LoVo (cell line): ENCODE measurements at places on chromosomes 16 and 17.

DNA sequence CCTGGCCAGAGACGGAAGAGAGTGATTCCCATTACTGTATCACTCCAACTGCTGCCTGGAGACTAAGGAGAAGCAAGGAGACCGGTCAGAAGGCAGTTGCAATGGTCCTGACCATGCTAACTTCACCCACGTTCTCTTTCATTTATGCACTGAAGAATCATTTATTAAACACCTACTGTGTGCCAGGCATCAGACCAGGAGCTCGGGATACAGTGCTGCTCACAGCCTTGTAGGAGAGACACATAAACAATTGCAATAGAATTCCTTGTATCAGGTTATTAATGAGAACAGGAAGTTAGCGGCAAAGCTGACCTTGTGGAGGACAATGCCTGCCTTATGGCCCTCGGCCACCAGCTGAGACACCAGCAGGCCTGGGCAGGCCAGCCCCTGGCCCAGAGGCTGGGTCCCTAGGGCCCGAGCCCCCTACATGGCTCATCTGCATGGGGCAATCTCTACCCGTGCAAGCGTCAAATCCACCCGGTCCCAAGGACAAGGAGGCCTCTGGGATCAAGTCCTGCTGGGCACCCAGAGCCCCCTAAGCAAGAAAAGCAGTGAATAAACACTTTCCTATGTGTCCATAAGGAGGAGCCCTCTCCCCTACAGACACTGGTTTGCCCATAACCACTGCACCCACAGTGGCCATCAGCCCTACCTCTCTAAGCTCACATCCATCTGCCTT lies 8.6 kb upstream of the ENPP7 start:
- no peak for DNase-seq

DNA sequence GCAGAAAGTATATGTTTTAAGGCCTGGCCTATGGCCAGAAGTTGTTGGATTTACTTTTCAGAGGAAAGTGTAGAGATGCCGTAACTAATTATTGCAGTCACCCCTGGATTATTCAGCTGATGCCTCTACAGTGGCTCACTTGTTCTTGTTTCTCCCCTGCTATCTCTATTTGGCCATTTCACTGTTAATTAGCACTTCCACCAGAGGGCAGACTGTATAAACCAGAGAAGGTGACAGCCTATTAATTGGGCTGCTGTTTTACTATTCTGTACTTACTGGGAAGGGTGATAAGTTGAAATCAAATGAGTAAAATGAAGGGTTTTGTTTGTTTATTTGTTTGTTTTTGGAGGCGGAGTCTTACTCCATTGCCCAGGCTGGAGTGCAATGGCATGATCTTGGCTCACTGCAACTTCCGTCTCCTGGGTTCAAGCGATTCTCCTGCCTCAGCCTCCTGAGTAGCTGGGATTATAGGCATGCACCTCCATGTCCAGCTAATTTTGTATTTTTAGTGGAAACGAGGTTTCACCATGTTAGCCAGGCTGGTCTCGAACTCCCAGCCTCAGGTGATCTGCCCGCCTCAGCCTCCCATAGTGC lies 66.0 kb downstream of the CDK12 start:
- no peak for DNase-seq

- no peak for DNase-seq
Observed at GRCh38 chr17:5069724-5070123, 8.5 kb upstream of the ZFP3 start.

GRCh38 chr17:44108440-44109311 lies 14.8 kb downstream of the HDAC5 start:
- no peak for DNase-seq

GRCh38 chr17:73211745-73212144 lies 18.9 kb downstream of the COG1 start:
- no peak for DNase-seq

DNA sequence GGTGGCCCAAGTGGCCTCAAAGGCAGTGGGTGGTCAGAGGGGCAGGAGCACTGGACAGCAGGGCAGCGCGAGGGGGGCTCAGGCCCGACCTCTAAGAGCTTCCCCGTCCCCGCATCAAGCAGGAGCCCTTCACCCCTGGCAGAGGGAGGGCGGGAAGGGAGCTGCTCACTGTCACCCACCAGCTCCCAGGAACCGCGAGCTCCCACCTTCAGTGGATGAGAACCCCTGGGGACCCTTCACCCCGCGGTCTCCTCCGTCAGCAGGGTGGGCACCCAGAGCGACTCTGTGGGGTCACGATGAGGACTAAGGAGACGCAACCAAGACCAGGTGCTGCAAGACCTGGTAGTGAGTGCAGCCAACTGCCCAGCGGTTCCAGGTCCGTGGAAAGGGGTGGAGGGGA lies 13.6 kb downstream of the CEP131 start:
- no peak for DNase-seq

DNA sequence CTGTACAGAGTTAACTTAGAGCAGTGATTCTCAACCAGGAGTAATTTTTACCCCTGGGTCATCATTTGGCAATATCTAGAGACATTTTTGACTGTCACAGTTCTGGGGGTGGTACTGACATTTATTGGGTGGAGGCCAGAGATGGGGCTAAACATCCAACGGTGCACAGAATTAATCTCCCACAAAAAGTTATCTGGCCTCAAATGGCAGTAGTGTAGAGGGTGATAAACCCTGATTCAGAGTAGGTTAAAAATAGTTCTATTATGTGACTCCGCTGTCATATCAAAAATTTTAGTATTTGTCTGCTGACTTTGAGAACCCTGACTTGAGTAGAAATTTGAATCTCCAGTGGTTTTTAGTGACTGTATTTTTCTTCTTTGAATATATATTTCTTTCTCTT lies 19.1 kb downstream of the VPS35L start:
- no peak for DNase-seq

- no peak for DNase-seq
Observed at GRCh38 chr17:68740555-68741447, 139.6 kb upstream of the FAM20A start.

GRCh38 chr16:15616475-15617165 lies 26.3 kb downstream of the MARF1 start:
- DNase-seq, result no peak

- no peak for DNase-seq
Observed at GRCh38 chr16:81861503-81861902, 82.4 kb downstream of the PLCG2 start.

DNA sequence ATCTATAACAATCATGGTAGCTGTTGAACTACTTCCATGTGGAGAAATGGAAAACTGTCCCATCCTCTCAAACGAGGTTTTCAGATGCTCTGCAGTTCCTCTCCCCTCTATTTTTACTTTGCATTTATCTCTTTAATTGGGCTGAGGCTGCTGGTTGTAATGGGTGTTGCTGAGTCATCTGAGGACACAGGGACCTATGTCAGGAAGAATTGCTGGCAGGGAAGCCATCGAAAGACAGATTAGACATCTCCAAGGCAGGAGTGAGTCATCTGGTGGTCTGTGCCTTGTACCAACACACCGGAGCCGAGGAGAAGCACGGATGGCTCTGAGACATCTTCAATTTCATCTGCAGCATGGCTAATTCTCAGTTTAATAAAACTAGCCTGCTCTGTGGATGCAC lies 394.5 kb downstream of the GRIN2A start:
- no peak for DNase-seq

DNA sequence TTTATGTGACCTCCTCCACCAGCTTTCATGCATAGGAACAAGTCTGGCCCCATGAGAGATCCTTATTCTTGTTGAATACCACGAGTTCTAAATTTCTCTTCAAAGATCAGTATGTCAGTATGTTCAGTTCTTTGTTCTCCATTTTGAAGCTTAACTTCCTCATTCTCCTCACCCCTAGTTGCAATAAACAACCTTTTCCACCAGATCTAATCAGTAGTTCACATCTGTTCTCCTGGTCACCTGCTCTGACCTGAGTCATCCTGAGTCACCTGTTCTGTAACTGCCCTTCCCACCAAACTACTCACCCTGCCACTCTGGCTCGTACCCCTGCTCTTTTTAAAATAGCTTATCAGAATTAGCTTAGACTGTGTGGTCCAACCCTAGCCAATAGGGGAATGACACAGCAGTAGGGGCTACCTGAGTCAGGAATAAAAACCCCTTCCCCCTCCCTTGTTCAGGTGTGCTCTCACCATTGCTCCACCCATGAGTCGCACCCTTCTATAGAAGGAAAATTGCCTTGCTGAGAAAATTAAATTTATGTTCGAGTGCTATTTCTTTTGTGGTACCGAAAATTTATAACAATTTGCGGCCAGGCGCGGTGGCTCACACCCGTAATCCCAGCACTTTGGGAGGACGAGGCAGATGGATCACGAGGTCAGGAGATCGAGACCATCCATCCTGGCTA lies 94.6 kb downstream of the EMP2 start:
- peak; percentile 23 for DNase-seq

GRCh38 chr17:83082424-83082823 lies 3.0 kb downstream of the METRNL start:
- DNase-seq, result no peak

DNA sequence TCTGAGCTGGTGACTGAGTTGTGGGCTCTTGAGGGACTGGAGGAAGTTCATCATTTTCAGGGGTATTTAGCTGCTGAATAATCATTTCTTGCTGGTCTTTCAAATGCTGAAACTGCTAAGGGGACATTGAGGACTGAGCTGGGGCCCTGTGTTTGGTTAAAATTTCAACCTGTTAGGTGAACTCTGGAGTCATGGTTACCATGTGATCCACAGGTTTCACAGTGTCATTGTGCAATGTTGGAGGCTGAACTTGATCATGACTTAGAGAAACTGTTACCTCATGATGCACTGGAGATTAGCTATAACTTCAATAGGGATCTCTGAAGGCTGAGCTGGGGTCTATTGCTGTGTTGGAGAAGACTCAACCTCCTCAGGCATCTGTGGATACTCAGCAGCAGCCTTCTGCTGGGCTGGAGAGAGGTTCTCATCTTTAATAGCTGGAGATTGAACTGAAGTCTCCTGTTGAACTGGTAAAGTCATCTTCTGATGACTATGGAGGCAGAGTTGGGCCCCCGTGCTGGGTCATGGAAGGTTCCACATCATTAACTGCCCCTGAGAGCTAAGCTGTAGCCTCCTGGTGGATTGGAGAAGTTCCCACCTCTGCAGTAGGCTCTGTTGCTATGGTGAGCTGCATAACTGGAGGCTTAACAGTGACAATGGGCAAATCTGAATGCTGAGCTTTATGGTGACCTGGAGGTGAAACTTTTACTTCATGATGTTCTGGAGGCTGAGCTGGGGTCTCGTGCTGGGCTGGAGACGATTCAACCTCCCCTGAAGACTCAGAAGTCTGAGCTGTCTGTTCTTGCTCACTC lies 15.2 kb downstream of the RDM1 start:
- no peak for DNase-seq

- DNase-seq, result no peak
Observed at GRCh38 chr16:9225527-9226316, 134.3 kb downstream of the HAPSTR1 start.

- DNase-seq, result no peak
Observed at GRCh38 chr16:346587-346986, 5.9 kb downstream of the AXIN1 start.

DNA sequence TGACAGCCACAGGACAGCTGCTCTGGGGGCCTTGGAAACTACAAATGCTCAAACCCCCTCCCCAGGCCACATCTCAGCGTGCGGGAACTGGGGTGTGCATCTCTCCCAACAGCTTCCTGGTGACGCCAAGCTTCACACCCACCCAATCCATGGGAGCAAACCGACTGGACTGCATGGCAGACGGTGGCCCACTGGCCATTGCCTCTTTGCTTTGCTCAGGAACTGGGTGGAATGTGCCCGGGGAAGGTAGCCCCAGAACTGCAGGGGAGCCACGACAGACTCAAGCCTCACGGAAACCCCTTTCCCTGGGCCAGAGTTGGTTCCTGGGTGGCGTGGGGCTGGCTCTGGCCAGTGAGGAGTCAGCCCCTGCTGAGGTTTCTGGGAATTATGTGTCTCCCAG lies 5.2 kb upstream of the C16orf95 start:
- no peak for DNase-seq
